ENCODE measurements at places on chromosomes 3 and 15. TPM values are rescaled to one million over a fixed set of nuclear protein-coding genes. Genes with fewer than 3 reads are reported as not detected.

SPATA12 gene
- under 0.01 TPM for total RNA-seq

MUC13 gene
- total RNA-seq: not detected

HHLA2 gene
- not detected for total RNA-seq

STAB1 gene
- total RNA-seq: not detected

SLC24A5 gene
- not detected for total RNA-seq

LACTB gene
- 41.7 TPM for total RNA-seq

SRGAP3 gene
- 1.4 TPM for total RNA-seq

LSAMP gene
- 8.1 TPM for total RNA-seq

HESX1 gene
- 0.36 TPM for total RNA-seq

HTR3D gene
- total RNA-seq: not detected

TUSC7 gene
- total RNA-seq: not detected

ATP11B gene
- 39.6 TPM for total RNA-seq

CPLX3 gene
- not detected for total RNA-seq
